ENCODE measurements at places on chromosomes 2 and 18.

GRCh38 chr2:105712981-105713596 is 31.6 kb upstream of the NCK2 start:
- peak; percentile 23 for DNase-seq

GRCh38 chr2:176004934-176005333 is 2.9 kb upstream of the LNPK start:
- DNase-seq: no peak

GRCh38 chr18:35693829-35694228 is 112.3 kb downstream of the GALNT1 start:
- no peak for DNase-seq

DNA sequence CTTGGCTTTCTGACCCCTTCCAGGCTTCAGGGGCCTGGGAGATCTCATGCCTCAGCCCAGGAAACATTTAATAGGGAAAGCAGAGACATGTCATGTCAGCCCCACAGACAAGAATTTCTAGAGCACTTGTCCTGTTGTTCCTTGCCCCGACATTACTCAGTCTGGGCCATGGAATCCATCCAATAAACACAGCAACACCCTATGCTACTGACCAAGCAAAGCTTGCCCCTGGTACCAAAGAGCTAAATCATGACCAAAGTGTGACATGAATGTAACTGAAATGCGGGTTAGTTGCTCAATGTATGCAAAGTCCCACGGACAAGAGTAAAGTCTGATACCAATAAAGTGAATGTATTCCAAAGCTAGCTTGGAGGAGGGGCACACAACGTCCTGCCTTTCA is 35.1 kb downstream of the EHD3 start:
- DNase-seq: no peak

DNA sequence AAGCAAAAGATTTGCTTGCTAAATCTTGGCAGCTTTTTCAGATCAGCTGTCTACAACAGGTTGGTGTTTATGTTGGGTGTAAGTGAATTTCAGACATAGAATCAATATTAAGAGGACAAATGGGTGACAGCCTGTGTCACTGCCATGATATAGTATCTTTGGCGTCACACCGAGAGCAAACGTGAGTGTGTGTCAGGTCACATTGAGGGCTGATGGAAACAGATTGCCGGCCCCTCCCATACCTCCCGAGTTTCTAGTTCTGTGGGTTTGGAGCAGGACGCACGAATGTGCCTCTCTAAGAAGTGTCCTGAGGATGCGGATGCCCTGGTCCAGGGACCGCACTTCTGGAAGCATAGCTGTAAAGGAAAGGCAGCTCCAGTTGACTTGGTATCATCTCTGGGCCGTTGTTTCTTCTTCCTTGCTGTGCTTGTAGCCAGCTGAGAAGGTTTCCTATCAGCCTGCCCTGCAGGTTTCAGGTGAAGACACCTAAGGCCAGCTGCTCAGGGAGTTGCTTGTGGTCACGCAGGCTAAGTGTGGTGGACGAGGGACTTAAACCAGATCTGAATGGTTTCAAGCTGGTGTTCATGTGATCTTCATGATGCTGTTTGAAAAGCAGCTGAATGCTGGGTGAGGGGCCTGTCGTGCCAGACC is 6.4 kb downstream of the AGAP1 start:
- no peak for DNase-seq

DNA sequence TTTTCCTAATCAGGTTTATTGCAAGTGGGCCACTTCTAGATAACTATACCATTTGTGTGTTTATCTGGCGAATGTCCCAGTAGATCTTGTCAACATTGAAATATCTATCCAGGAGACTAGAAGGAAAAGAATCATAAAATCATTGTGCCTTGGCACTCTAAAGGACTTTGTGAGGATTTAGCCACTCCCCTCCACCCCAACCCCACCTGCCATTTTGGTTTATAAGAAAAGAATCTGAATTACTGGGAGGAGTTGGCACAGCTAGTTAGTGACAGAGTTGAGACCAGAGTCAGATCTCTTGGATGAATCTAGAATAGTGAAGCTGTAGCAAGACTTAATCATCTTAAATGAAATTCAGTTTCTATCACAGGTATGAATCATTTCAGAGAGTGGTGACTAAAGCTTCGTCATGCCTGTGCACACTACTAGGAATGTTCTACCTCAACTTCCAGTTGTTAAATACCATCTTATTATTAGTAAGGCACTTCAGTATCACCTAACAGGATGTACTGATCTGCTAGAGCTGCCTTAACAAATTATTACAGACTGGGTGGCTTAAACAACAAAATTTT is 212.7 kb upstream of the SLC14A2 start:
- peak; percentile 42 for DNase-seq

GRCh38 chr18:5851998-5852397 is 43.3 kb downstream of the TMEM200C start:
- no peak for DNase-seq

DNA sequence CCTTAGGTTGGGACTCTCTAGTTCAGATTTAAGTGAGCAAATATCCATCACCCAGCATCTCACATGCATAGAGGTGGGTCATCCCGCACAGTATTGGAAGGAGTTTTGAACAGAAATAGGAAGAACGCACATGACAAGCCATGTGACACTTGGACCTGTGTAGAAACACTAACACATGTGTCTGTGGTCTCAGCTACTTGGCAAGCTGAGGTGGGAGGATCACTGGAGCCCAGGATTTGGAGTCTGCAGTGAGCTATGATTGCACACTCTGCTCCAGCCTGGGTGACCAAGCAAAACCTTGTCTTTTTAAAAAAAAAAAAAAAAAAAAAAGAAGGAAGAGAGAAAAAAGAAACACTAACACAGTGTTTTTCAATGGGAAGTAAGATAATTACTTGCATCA is 5.4 kb upstream of the MTCL1 start:
- DNase-seq: no peak

DNA sequence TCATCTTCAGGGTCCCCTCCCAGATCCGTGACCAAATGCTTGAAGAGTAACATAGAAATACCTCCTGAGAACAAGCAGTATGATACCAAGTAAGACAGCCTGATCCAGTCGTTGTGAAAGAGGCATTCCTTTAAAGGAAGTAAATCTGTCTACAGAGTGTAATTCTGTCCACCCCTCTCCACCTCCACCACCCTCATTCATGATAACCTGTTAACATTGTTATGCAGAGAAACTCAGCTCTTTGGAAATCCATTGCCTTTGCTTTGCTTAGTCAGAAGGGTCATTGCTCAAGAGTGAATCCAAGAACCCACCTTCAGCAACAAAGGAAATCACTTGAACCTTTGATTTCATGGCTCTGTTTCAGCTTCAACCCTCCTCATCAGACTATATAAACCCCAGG is 155.6 kb downstream of the CYP26B1 start:
- DNase-seq: no peak

- DNase-seq: no peak
Measured at GRCh38 chr18:47531717-47532116, 280.3 kb upstream of the SKOR2 start.

DNA sequence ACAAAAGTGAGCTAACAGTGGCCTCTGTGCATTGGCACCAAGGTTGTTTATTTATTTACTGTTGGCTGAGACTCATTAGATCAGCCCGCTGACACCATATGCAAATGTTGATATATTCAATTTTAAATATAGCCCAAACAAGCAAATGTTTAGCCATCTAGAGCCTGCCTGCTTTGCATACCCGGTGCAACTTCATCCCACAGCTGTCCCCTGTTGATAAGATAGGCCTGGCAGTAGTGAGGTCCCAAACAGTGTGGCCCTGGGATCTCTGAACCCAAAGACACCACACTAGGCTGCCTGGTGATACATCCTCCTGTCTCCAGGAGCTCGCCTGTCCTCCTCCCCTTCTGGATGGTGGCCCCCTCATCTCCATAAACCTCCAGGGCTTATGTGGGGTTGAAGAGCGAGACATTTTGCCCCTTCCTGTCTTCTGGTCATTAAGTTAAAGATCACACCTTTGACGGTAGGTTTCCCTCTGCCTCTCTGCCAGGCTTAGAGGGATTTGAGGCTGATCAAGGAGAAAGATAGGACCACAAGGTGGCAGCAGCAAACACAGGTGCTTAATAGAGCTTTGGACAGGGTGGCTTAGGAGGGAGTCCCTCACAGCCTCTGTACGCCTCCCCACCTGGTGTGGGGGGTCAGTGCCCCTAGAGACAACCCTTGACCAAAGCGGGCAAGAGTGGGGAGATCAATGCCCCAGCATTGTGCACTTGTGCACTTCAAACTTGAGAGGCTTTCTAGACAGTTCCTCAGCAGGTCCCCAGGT is 23.7 kb upstream of the MYO5B start:
- DNase-seq: peak; percentile 41

DNA sequence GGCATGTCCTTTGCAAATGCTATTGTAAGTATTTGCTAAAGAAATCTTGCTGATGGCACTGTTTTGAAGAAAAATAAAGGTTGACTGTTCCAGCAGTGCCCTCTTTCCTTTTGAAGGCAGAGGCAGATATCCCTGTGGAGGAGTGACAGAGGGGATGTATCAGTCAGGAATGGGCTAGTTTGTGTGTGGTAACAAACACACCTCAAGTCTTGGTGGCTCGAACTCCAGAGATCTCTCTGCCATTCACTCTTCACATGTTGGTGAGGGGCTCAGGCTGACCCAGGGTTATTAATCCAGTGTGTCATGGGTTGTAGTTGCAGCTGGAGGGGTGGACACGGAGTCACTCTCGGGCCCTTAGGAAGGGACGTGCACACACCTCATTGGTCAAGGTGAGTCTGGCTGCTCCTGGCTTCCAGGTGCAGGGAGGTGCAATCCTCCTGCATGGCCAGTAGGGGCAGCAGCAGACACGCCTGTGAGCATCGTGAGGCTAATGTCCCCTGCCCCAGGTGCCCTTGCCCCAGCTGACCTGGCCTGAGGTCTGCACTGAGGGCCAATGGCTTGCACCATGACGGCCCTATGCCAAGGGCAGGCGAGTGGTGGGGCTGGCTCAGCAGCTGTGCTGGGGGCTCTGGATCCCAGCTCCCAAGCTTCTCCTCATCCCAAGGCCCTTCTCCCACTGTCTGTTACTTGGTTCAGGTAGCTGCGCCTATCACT is 146.5 kb downstream of the ASB1 start:
- peak; percentile 9 for DNase-seq

DNA sequence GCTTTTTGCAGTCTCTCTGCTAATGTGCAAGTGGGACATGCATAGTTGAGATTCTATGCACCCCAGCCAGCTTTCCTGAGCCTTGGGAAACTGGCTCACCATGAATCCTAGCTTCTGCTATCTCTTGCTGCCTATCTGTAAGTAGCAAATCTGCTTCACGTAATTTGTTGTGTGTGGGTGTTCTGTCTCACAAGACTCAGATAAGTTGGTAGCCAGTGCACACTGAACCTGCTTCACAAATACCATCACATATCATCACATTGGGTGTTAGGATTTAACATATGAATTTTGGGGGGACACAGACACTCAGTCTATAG is 13.9 kb upstream of the VRK2 start:
- peak; percentile 23 for DNase-seq

GRCh38 chr2:112791693-112792230 is 7.5 kb upstream of the IL1A start:
- no peak for DNase-seq

- DNase-seq: peak; percentile 98
Measured at GRCh38 chr18:41940506-41941215, 14.4 kb upstream of the PIK3C3 start.
